MM.1S (cell line): ENCODE measurements at places on chromosomes 5 and 9.
A peak's percentile ranks its signal among the peaks of the same experiment; 100 is the strongest.

- DNase-seq, result no peak
Measured at GRCh38 chr5:4929092-4929655, 211.0 kb upstream of the ADAMTS16 start.

GRCh38 chr9:84478996-84479395, 138.4 kb upstream of the SLC28A3 start:
- no peak for DNase-seq

- DNase-seq, result peak; percentile 49
Measured at GRCh38 chr5:103041071-103041676, 78.8 kb downstream of the GIN1 start.

DNA sequence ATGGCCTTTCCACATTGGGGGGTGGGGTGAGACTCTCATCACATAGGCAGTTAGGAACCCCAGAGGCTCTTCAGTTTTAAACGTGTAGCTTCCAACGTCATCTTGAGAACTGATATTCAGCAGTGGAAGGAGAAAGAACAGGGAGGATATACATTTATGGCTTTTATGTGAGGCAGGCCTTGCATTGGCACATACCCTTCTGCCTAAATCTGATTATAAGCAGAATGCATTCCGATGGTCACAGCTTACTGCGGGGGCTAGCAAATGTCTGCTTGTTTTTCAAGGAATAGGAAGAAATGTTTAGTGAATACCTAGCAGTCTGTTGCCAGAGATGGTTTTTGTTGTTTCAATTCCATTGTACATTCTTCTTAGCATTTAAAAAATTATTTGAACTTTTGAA, 98.9 kb upstream of the DHFR start:
- no peak for DNase-seq

DNA sequence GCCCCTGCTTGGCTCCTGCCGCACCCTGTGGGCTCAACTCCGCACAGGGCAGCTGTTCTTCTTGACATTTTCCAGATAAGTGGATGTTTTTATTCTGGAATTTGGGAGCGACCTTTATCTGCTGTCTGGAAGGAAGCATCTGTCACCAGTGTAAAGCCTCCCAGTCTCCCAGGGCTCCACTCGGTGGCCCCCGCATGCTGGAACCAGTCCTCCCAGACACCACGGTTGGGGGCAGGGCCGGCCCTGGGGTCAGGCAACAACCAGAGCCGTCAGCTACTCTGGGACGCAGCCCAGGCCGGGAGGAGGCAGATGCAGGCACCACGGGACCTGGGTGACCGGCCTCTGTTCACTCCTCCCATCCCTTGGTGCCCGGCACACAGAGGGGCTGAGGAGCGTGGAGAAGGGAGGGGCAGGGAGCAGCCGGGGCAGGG, 92.8 kb upstream of the ADAMTS2 start:
- DNase-seq, result no peak

GRCh38 chr5:99320436-99320835, 391.6 kb upstream of the CHD1 start:
- peak; percentile 24 for DNase-seq

- DNase-seq, result no peak
Measured at GRCh38 chr5:14783691-14784090, 87.9 kb downstream of the ANKH start.

DNA sequence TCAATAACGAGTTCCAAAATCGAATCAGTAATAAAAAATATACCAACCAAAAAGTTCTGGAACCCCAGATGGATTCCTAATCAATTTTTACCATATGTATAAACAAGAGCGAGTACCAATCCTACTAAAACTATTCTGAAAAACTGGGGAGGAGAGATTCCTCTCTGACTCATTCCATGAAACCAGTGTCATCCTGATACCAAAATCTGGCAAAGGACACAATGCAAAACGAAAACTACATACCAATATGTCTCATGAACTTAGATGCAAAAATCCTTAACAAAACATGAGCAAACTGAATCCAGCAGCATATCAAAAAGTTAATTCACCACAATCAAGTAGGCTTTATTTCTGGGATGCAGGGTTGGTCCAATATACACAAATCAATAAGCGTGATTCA, 30.5 kb upstream of the MACIR start:
- DNase-seq, result no peak

DNA sequence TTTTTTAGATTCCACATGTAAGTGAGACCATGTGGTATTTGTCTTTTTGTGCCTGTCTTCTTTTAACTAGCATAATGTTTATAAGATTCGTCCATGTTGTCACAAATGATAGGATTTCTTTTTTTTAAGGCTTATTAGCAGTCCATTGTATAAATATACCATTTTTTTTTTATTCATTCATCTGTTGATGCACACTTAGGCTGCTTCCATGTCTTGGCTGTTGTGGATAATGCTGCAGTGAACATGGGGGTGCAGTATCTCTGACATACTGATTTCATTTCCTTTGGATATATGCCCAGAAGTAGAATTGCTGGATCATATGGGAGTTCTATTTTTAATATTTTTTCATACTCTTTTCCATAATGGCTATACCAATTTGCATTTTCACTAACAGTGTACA, 48.7 kb downstream of the KIAA1958 start:
- DNase-seq, result no peak

- no peak for DNase-seq
Measured at GRCh38 chr5:170312666-170313065, 15.1 kb upstream of the LCP2 start.

- peak; percentile 46 for DNase-seq
Measured at GRCh38 chr9:10366171-10366779, 246.5 kb downstream of the PTPRD start.

- no peak for DNase-seq
Measured at GRCh38 chr5:143041972-143042770, 272.0 kb downstream of the ARHGAP26 start.

- peak; percentile 76 for DNase-seq
Measured at GRCh38 chr9:37370968-37371563, 51.4 kb upstream of the GRHPR start.

- peak; percentile 68 for DNase-seq
Measured at GRCh38 chr9:101119206-101119819, 90.8 kb downstream of the PLPPR1 start.

DNA sequence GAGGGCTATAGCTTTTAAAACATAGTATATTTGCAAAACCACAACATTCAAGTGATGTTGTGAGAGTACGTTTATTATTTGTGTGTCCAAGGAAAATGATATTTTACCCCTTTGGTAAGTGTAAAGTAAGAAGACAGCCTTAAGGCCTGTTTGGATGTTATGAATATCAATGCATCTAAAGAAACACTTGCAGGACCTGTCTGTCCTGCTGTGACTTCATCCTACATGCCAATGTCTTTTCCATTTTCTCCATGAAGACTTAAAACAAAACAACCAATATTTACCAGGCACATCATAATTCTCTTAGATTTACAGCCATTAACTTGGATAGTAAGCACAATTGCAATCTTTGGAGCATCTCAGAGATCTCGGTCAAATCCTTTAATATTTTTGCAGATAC, 29.0 kb downstream of the PRLR start:
- no peak for DNase-seq
